ENCODE measurements at places on chromosomes 5 and 9. TPM values are rescaled to one million over a fixed set of nuclear protein-coding genes. Genes with fewer than 3 reads are reported as not detected.

GRCh38 chr5:8981496-8981895 lies 564.4 kb downstream of the SEMA5A start:
- DNase-seq, result no peak

DNA sequence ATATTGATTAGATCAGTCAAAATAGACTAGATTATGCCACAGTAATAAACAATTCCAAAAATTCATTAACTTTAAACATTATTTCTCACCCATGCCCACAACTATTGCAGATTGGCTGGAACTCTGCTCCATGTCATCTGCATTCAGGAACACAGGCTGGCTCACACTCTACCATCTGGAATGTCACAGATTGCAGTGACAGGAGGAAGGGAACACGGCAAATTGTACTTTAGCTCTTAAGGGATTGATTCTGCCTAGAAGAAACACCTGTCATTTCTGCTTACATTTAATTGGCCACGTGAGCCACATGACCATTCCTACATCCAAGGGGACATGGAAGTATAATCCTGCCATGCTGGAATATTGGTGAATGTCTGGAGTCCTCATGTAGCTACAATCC lies 54.4 kb downstream of the ATPSCKMT start:
- no peak for DNase-seq

DNA sequence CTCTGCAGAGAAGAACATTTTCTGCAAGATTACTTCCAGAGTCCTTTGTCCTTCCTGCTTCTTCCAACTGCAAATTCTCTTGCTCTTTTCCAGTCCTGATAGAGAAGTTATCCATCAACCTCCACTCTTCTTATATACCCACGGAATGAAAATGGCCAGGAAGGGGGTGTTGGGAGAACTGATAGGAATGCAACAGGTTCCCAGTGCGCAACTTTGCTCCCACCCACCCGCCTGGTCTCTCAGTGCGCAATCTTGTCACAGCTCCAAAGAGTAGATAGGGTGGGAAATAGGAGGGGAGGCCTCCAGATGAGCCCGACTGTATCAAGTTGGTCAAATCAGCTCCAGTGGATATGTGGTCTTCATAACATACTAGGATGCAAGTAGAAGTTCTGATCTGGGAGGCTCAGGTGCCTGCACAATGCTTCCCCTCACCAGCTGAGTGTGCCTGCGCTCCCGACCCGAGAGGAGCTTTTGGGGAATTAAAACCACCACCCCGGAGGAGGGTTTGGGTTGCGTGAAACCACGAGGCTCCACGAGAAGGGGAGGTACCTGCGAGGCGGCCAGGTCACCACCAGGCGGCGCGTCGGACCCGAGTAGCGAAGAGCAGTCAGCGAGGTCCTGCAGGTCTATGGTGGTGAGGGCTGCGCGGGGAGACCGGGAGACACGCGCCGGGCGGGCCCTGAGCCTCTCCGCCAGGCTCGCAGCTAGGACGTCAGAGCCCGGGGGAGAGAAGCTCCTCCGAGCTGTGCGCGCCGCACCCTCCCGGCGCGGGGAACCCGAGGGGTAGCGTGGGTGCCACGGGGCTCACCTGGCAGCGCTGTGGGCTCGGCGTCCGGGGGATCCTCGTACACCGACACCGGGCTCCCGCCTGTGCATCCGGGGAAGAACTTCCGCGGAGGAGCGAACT lies 835 bp downstream of the MCIDAS start:
- DNase-seq, result no peak

DNA sequence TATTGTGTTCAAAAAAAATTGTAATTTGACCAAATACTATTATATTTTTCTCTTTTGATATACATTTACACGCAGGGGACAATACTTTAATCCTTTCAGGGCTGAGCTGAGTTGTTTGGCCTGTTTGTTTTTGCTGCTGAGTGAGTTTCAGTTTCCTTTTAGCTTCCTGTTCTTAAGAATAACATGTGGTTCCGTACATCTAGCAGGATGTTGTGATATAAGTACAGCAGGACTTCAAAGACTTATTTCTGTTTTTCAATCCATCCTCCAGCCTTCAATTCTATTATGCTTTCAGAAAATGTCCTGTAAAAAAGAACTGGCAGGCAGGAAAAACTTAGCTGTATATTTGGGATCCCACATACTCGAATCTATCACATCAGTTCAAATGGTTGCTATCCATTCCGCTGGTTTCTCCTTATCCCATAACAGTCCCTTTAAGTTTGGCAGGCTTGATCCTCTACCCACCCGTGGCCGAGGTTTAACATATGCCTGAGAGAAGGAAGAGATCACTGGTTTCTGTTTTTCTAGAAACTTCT lies 1037.3 kb upstream of the ACO1 start:
- no peak for DNase-seq

GRCh38 chr5:2534970-2535369 lies 216.5 kb downstream of the IRX2 start:
- no peak for DNase-seq

- DNase-seq, result no peak
Measured at GRCh38 chr5:112005623-112005930, 248.6 kb upstream of the NREP start.

DNA sequence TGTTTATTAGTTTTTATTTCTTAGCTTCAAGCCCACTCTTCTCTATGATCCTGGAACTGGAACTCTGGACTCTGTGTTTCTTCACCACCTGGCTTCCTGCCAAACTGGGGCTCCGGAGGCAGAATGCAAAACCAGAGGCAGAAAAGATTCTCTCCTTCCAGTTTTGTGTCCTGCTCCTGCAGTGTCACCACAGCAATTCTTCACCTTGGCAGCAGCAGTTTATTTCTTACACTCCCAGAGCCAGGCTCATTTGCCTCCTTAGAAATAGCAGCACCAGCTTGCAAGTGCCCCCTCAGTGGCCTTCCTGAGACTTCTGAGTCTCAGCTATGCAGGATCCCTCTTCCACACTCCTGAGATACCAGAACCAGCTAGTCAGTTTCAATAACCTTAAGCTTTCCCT lies 26.7 kb upstream of the CAMK4 start:
- DNase-seq, result peak; percentile 54

- no peak for DNase-seq
Measured at GRCh38 chr9:72843520-72844439, 109.1 kb downstream of the ALDH1A1 start.

Gene ZNF618
- 15.5 TPM for total RNA-seq

Gene GRXCR2
- total RNA-seq, result not detected
